ENCODE measurements at places on chromosomes 5 and 9.

GRCh38 chr5:135230251-135230925 is 168.6 kb downstream of the MACROH2A1 start:
- no peak for DNase-seq

DNA sequence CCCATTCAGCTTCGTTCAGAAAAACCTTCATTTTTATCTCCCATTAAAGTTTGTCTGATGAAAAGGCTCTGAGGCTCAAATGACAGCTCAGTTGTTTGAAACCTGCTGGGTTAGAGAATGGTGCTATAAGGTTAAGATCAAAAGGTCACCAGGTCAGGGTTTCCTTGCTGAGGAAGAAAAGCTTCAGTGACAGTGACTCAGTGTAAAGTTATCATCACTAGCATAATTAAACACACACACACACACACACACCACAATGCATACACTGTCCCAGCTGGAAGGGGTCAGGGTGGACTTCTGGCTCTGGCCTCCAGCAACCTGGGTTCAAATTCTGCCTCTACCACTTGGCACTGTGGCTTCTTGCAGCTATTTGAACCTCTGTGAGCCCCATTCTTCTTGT is 281.1 kb downstream of the DOCK8 start:
- no peak for DNase-seq

GRCh38 chr9:29211580-29212396 is 1638.5 kb upstream of the C9orf72 start:
- no peak for DNase-seq

- DNase-seq, result no peak
Observed at GRCh38 chr5:41418220-41419031, 92.0 kb downstream of the PLCXD3 start.

DNA sequence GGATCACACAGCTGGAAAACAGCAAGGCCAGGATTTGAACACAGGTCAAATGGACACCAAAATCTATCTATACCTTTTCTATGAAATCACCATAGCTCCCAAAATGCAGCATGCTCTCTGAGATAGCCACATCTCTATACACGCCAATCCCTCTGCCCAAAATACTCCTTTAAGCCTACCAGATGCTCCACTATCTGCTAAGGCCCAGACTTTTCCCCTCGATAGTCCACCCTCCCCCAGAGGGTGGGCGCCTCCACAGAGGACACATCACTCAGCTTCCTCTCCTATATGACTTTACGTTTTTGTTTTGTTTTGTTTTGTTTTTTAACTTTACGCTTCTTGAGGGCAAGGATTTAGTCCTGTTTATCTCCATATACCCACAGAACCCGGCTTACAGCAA is 46.8 kb downstream of the MTMR12 start:
- no peak for DNase-seq

GRCh38 chr5:107744418-107745330 is 73.9 kb upstream of the EFNA5 start:
- no peak for DNase-seq

DNA sequence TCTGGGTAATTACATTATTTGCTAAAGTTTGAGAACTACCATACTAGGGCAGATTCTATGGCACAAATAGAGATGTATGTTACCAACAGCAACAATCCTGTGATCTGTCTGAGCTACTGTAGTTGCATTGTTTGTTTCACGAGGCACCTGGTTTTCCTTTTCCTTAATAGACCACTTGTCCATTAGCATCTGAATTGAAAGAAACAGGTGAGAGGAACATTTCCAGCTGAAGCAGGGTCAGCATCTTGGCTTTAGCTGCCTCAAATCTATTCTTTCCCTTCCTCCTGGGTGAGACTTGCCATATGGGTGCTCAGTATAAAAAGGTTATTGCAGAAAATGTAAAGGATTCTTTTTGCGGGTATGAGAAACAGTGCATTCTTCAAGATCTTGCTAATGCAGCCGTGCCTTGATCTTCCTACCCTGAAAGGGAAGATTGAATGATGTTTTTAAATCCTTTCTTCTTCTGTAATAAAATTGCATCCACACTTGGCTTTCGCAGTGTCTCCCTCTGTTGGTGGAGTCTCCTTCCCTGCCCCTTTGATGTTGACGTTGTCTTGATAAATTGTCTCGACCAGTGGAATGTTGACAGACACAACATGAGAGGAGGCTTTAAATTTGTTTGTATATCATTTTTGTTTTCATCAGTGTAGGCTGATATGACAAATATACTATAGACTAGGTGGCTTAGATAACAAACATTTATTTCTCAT is 118.0 kb upstream of the BRINP1 start:
- DNase-seq, result no peak

DNA sequence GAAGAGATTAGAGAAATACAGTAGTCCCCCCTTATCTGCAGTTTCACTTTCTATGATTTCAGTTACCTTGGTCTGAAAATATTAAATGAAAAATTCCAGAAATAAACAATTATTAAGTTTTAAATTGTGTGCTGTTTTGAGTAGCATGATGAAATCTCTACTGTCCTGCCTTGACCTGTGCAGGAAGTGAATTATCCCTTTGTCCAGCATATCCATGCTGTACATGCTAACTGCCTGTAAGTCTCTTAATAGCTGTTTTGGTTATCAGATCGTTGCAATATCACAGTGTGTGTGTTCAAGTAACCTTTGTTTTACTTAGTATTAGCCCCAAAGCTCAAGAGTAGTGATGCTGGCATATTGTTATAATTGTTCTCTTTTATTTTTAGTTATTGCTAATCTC is 11.2 kb upstream of the JAK2 start:
- no peak for DNase-seq

GRCh38 chr5:8726383-8727036 is 819.4 kb downstream of the SEMA5A start:
- DNase-seq, result no peak

- no peak for DNase-seq
Observed at GRCh38 chr9:123642291-123643278, 286.6 kb downstream of the CRB2 start.

DNA sequence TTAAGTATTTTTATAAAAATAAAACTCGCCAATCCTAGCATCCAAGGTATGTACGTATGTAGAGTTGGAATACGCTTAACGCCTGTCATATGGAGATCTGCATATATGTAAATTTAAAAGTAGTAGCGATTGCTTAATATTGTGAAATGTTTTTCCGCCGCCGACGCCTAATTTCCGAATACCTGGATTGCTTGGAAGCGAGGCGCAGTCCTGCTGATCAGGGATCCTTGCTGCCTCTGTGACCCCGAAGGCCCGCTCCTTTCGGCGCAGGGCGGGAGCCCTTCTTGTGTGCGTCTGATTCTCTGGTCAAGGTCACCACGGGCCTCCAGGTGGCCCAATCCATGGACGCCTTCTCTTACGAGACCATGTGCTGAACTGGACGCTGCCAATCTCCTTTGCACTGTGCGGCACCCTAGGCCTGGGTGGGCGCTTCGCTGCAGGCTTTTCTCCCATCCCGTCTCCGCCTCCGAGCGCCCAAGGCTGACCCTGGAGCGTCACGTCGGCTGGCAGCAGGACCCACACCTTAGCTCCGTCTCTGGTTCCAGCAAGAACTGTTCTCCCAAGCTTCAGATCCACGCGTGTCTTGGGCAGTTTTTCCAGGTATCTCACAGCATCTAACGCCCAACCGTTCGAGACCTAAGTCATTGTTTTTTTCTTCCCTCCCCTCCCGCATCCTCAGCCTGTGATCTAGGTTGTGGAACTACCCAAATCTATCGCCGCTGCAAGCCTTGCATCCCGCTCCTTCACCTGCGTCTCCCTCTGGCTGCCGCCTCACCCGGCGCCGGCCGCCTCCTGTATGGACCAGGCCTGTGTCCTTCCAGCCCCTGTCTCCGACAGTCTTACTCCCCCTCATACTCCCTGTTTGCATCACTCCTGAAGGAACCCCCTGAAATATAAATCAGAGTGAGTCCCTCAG is 3.6 kb upstream of the TRIM41 start:
- no peak for DNase-seq

DNA sequence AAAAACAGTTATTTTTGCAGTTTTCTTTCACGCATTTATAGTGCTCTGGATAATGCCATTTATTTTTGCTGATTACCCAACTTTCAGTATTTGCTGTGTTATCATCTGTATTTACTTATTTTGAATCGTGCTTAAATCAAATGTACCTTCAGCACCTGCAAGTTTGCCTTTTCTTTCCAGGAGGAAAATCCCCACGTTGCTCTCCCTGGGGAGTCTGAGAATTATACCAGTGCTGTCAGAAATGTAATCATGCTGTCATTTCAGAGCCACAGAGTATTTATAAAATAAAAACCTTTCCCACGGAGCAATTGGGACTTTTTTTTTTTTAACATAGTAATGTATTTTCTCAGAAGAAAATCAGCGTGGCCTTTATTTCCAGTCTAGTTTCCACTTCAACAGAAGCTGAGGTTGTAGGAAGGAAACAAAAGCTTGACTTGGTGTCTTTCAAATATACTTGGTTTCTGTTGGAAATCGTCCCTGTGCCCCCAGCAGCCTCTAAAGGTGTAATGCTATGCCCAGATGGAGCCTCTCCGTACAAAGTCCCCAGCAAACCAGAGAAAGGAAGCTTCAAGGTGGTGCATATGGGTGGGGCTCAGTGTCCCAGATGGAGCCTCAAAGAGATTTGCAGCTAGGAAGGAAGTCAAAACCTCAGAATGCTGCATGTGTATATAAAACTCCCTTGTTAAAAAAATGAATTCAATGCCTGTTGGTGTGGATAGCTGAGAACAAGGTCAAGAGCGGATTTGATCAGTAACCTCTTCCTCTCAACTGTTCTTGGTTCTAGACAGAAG is 2.1 kb downstream of the GPR150 start:
- no peak for DNase-seq

GRCh38 chr5:178586396-178586795 is 3.8 kb downstream of the COL23A1 start:
- no peak for DNase-seq

DNA sequence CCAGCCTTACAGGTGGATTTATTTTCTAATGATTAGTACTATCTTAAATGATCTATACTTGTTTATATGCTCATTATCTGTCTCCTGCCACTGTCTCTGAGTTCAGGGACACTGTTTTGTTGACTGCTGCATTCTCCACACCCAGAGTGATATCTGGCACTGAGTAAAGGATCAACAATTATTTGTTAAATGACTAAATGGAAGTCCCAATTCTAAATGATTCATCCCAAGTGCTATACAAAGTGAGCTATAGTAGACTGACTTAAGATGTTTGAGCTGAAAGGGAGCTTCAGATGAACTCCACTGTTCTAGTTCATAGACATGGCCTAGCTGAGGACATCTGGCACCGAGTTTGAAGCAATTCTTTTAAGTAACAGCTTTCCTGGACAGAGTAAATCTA is 40.5 kb downstream of the ITGA2 start:
- no peak for DNase-seq

GRCh38 chr9:35832814-35833213 is 3.8 kb downstream of the TMEM8B start:
- DNase-seq, result no peak

DNA sequence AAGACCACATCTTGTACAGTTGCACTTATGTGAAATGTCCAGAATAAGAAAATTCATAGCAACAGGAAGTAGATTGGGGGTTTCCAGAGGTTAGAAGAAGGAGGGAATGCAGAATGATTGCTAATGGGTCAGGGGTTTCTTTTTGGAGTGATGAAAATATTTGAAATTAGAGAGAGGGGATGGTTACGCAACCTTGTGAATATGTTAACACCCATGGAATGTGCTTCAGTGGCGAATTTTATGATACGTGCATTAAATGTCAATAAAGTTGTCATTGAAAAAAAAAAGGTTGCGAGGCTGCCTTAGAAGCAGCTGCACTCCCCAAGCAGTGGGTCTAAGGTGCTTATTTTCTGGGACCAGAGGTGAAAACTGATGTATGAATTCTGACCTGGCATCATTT is 64.4 kb upstream of the SUB1 start:
- DNase-seq, result no peak

- no peak for DNase-seq
Observed at GRCh38 chr9:131594906-131595665, 49.8 kb downstream of the PRRT1B start.

- no peak for DNase-seq
Observed at GRCh38 chr5:93425096-93425495, 155.9 kb downstream of the NR2F1-AS1 start.

GRCh38 chr9:119701651-119702050 is 332.4 kb upstream of the BRINP1 start:
- no peak for DNase-seq

GRCh38 chr5:142587354-142587965 is 98.4 kb downstream of the FGF1 start:
- DNase-seq, result no peak

- DNase-seq, result no peak
Observed at GRCh38 chr9:99169086-99169485, 52.7 kb downstream of the ALG2 start.

- no peak for DNase-seq
Observed at GRCh38 chr5:176396330-176396729, 7.8 kb downstream of the HIGD2A start.

DNA sequence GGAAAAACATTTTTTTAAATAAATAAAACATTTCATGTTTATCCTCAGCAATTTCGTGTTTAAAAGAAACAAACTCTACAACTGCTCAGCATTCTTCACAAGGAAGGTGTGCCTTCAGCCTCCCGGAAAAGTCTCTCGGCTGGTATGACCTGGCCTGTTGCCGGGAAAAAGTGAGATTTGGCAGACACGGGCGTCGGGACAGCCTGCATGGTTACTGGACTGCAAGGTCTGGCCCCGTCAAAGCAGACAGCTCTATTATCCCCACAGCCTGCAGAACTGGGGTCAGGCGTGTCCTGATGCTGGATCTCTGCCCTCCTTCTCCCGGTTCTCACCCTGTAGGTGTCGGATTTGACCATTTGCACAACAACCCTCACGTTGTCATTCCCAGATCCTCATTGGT is 120.3 kb upstream of the SPATA31C2 start:
- no peak for DNase-seq

- DNase-seq, result no peak
Observed at GRCh38 chr9:120482424-120483186, 97.4 kb downstream of the CDK5RAP2 start.

GRCh38 chr5:89900346-89900745 is 509.2 kb downstream of the CETN3 start:
- no peak for DNase-seq

- no peak for DNase-seq
Observed at GRCh38 chr5:93654676-93655075, 71.7 kb downstream of the NR2F1 start.

DNA sequence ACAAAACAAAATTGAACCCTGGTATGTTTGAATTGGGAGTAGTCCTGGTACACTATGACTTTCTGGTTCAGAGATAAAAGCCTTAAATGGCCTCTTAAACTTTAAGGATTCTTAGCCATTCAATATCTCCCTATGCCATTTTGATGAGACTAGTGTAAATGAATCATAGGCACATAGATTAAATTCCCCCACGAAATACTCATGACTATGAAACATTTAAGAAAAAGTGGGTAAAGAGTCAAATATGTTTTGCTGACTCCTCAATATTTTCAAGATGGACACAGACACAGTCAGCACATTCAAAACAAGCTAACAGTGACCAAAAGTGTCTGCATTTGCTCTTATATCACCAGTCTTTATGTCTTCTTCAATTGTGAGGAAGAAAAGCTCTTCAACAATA is 278.3 kb downstream of the PDE4D start:
- no peak for DNase-seq
